Hypothalamus (tissue), 51 donors: ENCODE measurements at places on chromosomes 13 and 19.

GRCh38 chr19:48678201-48678600 lies 5.4 kb upstream of the NTN5 start:
- no peak for DNase-seq

GRCh38 chr19:343451-343931 lies 1.1 kb downstream of the MIER2 start:
- DNase-seq, result no peak

DNA sequence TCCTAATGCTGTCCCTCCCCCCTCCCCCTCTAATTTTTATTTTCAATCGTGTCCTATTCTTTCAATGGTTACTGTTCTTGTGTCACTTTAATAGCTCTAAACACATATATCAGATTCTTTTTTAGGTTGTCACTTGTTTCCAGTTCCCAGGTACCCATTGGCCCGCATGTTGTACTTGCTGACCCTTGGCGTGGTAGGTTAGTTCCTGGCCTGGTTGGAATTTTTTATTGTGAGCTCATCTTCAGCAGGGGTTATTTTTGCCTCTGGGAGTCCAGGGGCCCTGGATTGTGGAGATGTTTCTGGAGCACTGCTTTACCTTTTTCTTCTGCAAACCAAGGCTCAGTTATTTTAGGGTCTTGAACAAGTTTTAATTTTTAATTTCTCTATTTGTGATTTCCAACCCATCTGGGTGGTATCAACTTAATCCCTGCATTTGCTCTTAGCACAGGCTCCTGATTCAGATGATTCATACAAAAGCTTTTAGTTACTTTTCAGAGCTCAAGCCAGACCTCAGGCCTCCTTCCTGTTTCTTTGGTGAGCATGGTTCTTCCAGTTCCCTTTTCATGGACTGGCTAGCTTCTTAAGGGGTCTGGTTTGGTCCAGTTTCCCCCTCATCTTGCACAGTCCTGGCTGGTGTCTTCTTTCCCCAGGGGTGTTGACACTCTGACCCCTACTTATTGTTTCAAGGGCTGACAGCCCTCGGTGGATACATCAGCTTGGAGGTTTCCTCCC lies 220.5 kb downstream of the TM9SF2 start:
- no peak for DNase-seq

GRCh38 chr13:84978851-84979250 lies 820.4 kb downstream of the SLITRK6 start:
- DNase-seq, result no peak

GRCh38 chr19:50380751-50381151 lies 3.4 kb upstream of the POLD1 start:
- DNase-seq, result no peak

GRCh38 chr13:105638426-105638825 lies 897.0 kb downstream of the EFNB2 start:
- no peak for DNase-seq

DNA sequence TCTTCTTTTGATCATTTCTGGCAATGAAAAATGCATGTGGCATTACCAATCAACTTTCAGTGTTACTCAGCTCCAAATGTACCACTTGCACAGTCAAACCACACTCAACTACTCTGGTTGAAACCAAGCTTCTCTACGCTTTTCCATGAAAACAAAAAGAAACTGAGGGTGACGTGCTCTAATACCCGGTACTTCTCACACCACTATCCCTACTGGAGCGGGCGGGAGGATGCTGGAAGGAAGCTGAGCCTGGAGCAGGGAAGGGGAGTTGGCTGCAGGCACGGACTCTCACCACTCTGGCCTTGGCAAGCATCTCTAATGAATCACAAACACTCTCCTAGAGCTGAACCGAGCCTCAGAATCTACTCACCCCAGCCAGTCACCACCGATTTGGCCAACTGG lies 48.2 kb downstream of the STK24 start:
- no peak for DNase-seq
